ENCODE measurements at places on chromosomes 3 and 15. TPM values are rescaled to one million over a fixed set of nuclear protein-coding genes. Genes with fewer than 3 reads are reported as not detected.

The RGMA gene
- total RNA-seq: 1.1 TPM

The COL6A5 gene
- total RNA-seq: not detected

The CPN2 gene
- total RNA-seq: not detected

The SV2B gene
- under 0.01 TPM for total RNA-seq

The TNFSF10 gene
- 9.2 TPM for total RNA-seq

Measured in bronchial smooth muscle cell (primary cell).